NCI-H1694 treated with DMSO at 0.1 percent for 48 hours (cell line): ENCODE measurements at places on chromosomes 5 and 9.

DNA sequence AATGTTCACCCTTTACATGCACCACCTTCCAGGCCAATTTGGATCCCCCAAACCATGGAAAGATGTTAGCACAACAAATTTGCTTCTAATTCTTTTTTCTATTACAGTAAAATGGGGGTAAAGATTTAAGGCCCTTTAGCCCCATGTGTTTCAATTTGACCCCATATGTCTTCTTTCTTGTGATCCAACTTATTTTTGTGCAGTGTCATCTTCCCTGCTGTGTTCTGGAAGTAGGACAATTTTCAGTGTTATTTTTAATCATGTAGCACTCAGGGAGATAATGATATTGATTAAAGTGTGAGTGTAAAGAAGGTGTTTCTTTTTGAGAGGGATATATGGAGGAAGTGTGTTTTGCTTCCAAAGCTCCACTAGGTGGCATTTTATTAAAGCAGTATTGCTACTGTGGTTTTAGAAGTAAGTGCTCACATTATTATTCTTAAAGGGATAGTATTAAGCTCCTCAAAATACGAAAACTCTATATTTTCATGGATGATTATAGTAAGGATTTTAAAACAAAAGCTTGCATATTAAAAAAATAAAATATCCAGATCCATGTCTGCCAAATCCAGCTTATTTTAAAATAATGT lies 118.7 kb upstream of the ATP10B start:
- DNase-seq: peak; percentile 36

DNA sequence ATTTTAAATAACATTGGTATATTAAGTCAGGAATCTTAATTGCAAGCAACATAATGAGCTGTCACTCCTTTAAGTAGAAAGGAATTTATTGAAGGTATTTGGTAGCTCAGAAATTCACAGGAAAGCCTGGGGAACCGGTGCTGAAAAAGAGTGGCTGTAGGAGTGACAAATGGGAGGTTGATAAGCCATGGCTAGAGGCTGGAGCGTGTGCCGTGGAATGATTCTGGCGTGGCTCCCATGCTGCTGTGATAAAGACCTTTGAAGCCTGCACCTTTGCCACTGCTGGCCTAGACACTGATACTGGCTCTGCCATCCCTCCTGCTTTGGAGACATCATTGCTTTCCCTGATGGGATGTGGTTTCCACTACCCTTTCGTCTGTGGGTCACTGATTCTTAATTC lies 65.7 kb upstream of the ATG10 start:
- no peak for DNase-seq

- DNase-seq: no peak
Observed at GRCh38 chr9:69379270-69379982, 54.4 kb downstream of the ENTREP1 start.

DNA sequence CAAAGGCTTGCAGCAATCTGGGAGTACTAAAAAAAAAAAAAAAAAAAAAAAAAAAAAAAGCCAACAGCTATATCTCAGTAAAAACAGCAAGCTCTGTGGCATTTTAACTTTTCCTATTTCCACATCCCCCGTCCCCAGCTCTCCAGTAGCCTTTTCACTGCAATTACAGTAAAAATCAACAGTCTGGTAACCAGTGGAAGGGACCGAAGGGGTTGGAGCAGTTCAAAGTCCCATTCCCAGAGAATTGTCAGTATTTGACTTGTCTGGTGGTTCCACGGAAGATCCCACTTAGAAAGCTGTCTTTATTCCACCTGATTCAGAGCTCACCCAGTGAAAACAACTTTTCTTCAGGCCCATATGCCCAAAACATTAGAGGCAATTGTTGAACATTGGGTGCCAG lies 71.8 kb upstream of the ZBTB43 start:
- no peak for DNase-seq

DNA sequence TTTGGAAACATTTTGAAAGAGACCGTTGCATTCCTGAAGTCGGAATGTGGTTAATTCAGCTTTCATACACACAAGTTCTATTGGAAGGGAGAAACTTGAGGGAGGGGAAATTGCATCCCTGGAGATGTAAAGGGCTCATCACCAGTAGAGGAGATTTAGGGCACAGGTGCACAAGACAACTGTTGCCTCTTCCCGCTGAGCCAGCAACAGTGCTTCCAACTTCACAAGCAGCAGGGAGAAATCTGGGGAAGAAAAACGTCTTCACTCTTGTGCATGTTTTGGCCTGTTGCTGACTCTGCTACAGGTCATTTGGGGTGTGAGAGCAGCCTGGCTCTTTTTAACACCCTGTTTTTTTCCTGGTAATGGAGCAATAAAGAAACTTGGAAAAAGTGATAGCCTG lies 277.9 kb downstream of the GAS1 start:
- no peak for DNase-seq

DNA sequence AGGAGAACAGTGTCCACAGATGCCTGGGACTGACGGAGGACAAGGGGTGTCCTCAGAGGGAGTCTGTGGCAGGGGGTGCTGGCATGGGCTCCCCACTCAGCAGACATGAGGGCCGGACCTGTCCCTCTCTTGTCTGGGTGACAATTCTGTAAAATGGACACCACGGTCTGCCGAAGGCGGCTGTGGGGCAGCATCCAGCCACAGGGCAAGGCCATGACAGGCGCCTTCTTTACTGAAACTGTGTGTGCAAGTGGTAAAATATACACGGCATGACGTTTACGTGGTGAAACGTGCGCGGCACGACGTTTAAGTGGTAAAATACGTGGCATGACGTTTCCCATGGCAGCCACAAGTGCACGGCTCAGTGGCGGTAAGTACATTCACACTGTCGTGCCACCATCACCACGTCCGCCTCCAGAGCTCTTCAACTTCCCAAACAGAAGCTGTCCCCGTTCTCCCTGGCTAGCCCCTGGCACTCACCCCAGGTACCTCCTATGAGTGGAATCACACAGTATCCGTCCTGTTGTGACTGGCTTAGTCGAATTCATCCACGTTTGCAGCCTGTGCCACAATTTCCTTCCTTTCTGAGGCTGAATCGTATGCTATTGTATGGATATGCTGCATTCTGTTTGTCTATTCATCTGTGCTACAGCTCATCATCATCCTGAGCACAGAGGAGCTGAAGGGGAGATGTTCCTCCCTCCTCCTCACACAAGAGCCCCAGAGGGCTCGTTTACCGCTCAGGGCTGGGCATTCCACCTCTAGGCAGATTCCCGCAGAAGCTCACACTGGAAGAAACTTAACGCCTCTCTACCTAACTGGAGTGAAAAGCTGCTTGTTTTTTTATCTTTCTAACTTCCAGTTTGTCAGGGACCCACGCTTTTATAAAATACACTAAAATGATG lies 52.5 kb downstream of the COL23A1 start:
- no peak for DNase-seq

DNA sequence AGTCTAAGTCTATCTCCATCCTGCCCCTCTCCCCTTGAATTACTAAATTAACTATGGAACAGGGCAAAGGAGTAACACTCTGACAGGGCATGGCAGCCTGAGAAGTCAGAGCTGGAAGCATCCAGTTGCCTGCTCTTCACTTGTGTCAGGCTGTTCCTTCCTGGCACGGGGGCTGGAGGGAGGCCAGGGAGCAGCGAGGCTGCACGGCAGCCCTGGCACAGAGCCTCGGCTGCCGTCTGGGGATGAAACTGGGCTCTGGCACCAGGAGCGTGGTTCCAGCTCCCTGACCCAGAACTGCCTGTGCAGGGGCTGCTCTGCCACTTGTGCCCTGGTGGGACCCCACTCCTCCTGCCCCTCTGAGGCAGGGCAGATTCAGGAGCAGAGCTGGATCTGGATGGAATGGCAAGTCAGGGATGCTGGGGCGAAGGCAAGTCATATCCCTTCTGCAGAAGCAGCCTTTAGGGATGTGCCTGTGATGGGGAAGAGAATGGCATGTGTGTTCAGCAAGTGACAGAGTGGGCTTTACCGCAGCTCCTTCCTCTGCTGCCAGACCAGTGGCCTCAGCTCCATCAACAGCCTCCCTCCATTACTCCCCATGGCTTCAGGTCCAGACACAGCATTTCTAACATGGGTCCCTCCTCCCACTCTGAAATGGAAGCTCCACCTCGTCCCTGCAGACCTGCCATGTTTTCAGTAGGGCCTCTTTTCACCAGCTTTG lies 42.2 kb upstream of the PDE8B start:
- DNase-seq: peak; percentile 39

- no peak for DNase-seq
Observed at GRCh38 chr5:172777881-172778814, 7.2 kb upstream of the DUSP1 start.

DNA sequence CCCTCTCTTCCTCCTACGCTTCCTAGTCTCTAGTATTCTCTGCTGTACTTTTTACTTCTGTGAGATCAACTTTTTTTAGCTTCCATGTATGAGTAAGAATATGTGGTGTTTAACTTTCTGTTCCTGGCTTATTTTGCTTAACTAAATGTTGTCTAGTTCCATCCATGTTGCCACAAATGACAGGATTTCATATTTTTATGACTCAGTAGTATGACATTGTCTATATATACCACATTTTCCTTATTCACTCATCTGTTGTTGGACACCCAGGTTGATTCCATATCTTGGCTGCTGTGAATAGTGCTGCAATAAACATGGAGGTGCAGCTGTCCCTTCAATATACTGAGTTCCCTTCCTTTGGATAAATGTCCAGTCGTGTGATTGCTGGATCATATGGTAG lies 34.8 kb downstream of the FGD3 start:
- DNase-seq: no peak

GRCh38 chr9:126851286-126851880 lies 9.1 kb upstream of the ZBTB34 start:
- no peak for DNase-seq

DNA sequence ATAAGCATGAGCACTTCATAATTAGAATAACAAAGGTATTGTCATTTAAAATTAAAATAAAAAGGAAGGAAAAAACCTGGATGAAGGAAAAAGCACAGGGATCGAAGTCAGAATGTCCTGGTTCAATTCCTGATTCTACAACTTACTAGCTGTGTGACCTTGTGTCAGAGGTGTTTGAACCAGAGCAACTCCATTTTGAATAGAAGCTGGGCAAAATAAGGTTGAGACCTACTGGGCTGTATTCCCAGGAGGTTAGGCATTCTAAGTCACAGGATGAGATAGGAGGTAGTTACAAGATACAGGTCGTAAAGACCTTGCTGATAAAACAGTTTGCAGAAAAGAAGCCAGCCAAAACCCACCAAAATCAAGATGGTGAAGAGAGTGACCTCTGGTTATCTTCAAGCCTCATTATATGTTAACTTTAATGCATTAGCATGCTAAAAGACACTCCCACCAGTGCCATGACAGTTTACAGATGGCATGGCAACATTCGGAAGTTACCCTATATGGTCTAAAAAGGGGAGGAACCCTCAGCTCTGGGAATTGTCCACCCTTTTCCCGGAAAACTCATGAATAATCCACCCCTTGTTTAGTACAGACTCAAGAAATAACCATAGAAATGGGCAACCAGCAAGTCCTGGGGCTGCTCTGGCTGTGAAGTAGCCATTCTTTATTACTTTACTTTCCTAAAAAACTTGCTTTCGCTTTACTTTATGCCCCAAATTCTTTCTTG lies 412.7 kb downstream of the PIK3R1 start:
- no peak for DNase-seq

- DNase-seq: no peak
Observed at GRCh38 chr5:174397206-174397605, 327.2 kb upstream of the MSX2 start.

DNA sequence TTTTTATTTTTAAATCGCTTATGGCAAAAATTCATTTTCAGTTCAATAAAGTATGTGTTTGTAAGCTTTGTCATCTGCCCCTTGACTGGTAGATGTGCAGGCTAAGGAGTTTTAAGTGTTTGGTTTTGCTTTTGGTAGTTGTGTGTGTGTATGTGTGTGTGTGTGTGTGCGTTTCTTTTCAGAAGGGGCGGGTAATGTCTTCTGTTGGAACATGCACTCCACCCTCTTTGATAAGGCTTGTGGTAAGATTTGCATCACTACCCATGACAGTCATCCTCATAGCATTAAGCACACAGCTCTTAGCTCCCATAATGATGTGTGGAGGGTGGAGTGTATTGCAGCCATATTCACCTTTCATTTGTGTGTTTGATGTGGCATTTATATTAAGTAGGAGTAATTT lies 92.1 kb upstream of the FSD1L start:
- no peak for DNase-seq
